Stomach (tissue), 19 donors: ENCODE measurements at places on chromosomes 4 and X. TPM values are rescaled to one million over a fixed set of nuclear protein-coding genes. Genes with fewer than 3 reads are reported as not detected.

DNA sequence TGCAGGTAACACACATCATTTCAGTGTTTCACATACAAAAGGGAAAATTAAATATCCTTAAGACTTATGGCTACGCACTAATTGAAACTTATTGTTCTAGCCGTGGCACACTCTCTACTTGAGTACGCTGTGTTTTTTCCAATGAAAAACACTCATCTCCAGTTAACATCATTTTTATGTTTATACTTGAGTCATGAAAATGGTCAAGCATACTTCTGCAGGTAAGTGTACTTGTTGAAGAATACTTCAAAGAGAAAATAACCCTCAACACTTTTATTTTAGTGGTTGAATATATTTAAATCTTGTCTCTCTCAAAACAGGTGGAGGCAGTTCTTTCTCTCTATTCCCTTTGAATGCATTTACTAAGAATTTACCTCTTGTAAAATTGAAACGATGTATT is 538.7 kb upstream of the PCDH7 start:
- DNase-seq, result no peak

- DNase-seq, result no peak
Observed at GRCh38 chrX:148620023-148620422, 119.6 kb downstream of the AFF2 start.

DNA sequence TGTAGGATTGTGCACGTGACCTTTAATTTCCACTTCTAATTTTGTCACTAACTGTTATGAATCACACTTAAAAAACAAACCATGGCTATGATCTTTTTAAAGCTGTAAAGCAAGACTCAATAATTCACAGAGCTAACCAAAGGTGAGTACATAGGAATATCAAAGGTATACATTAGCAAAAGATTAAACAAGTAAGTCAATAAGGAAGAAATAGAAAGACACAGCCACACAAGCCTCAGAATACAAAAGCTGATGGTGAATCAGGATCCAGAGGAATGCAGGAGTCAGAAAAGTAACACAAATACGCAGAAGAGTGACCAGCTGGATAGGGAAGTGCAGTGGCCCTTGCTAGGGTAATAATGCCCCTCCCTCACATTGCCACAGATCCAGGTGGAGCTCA is 943.6 kb downstream of the DMD start:
- no peak for DNase-seq

GRCh38 chr4:51999250-51999649 is 20.9 kb downstream of the LRRC66 start:
- DNase-seq, result no peak

GRCh38 chr4:6877067-6877466 is 32.6 kb upstream of the TBC1D14 start:
- no peak for DNase-seq

DNA sequence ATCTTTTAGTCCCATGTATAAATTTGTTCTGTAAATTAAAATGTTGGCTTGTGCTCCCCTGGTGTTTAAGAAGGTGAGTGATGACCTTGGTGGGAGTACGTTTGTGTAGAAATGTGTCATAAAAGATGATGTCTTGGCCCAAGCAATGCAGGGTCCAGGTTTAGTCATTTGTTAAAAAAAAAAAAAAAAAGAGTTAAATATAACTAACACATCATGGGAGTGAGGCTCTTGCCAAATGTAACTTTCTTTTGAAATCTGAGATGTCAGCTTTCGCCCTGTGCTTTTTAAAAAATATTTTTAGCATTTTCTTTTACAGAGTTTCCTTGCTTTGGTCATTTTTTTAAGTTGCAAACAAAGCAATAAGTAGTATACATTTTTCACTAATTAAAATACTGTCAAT is 135.6 kb downstream of the FBXO8 start:
- peak; percentile 56 for DNase-seq

DNA sequence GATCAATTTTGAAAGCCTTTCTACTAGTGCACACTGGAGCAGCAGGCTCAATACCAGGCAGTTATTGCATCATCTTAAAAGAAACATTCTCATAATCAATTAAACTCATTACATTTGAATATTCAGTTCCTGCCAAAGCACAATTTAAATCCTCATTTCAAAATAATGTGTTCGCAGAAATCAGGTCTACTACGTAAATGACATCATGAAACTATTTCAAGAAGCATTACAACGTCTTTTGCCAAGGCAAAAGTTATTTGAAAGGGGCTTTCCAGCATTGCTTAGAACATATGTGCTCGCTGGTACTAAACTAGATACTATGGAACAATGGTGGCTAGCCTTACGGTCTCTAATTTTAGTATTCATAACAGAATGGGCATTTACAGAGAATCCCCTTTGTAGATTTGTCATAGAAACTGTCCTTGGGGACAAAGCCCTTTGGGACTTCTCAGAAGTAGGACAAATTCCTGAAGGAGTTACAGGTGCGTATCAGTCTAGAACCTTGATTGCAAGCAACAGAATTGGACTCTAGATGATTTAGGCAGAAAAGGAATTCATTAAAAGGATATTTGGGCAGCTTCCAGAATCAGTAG is 27.6 kb upstream of the HUWE1 start:
- no peak for DNase-seq

DNA sequence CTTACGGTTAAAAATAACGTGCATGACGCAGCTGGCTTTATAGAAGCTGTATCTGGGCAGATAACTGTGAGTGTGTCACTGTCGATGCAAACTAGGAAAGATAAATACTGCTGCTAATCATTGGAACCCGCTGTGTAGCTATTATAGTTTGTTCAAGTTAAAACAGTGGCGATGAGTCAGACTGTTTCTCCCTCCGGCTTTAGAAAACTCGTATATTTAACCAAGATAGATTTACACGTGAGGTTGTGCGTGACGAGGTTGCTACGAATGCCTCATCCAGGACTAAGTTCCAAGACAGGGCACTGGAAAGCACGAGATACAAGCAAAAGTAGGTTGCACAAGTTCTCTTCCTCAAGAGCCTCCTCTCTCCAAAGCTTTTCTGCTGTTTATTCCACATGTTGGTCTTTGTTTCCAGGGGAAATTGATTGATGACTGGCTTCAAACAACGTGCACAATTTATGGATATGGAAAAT is 270.7 kb downstream of the FBXW7 start:
- peak; percentile 39 for DNase-seq

DNA sequence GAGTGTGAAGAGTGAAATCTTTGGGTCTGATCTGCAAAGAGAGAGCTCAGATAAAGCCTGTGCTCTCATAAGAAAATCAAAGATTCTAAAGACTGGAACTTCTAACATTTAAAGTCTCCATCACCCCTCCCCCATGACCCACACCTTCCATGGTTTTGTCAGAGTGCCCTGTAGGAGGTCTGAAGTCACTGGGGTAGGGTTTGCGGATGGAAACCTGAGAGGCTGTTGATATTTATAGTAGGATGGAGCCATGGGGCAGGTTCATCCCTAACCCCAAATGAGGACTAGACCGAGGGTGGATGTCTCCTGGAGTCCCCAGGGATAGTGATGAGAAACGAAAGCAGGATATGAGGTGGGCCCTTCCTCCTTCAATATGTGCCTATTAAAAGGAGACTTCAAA is 28.4 kb upstream of the NLGN4X start:
- DNase-seq, result no peak

GRCh38 chrX:102934624-102935023 is 2.4 kb upstream of the RAB40AL start:
- DNase-seq, result peak; percentile 30

DNA sequence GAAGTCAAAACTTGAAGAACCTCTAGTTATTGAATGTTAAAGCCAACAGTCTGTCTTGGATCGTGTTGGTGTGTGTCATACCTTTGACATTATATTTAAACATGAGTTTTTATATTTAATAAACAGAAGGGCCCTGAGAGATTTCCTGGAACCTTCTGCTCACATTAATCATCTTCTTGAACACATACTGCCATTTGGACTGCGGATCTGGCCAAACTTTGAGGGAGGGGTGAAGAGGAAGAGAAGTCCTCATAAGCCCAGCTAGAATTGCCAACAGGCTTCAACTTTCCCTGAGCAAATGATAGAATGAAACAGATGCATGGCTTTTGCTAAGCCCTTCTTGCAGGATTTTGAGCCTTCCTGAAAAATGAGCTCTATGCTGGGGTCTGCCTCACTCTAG is 27.4 kb downstream of the CCKAR start:
- DNase-seq, result peak; percentile 73

- DNase-seq, result no peak
Observed at GRCh38 chr4:59818656-59819055, 1381.5 kb upstream of the ADGRL3 start.

- DNase-seq, result no peak
Observed at GRCh38 chrX:44904542-44905115, 31.6 kb downstream of the KDM6A start.

DNA sequence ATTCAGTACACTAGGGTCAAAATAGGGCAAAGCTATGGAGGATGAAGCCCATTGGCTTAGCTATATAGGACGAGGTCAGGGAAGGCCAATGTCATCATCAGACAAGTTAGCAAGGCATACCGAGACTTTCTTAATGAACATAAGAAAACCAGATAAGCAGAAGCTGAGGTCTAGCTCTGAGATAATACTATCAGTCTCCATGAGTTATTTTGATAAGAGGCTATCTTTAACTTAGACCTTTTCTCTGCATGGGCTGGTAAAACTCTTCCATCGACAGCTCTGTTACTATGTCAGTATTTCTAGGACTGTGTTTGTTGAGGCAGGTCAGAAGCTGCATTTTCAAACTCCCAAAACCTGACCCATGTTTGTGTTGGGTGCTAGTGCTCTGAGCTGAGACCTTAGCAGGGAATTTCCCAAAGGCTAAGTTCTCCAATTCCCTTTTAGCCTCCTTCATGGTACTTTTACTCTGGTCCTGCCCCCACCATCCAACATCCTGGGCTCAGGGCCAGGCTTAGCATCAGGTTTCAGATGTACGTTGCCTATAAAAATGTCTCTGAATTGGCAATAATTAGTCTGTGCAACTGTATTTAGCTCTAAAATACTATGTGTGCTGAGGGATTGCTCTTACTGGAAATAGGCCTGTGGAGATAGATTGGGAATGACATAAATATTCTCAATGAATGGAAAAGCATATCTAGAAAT is 29.3 kb upstream of the LRAT start:
- DNase-seq, result no peak

- DNase-seq, result no peak
Observed at GRCh38 chr4:3390288-3390811, 51.4 kb upstream of the HGFAC start.

- DNase-seq, result no peak
Observed at GRCh38 chrX:119073911-119074310, 1.1 kb downstream of the CT47C1 start.

GRCh38 chr4:575281-576141 is 584 bp downstream of the TMEM271 start:
- peak; percentile 87 for DNase-seq

DNA sequence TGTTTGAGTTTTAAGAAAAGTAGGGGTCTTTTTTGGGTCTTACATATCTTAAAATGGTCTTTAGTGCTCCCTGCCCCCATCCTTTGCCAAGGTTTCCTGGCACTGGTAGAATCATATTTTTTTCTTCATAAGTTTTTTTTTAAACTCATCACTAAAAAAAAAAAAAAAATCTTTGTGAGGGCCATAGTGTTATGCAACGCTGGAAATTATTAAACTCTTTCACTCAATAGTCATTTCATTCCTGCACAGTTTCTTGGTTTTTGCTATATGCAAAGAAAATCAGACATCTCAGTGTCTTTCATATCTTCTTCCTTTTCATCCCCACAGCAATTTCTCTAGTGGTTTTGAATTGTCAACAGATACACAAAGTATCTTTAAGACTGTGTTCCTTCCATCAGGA is 95.6 kb downstream of the TMA16 start:
- no peak for DNase-seq

GRCh38 chrX:18997916-18998315 is 14.0 kb upstream of the PHKA2 start:
- no peak for DNase-seq

GRCh38 chr4:147754037-147754445 is 22.2 kb downstream of the ARHGAP10 start:
- DNase-seq, result no peak

DNA sequence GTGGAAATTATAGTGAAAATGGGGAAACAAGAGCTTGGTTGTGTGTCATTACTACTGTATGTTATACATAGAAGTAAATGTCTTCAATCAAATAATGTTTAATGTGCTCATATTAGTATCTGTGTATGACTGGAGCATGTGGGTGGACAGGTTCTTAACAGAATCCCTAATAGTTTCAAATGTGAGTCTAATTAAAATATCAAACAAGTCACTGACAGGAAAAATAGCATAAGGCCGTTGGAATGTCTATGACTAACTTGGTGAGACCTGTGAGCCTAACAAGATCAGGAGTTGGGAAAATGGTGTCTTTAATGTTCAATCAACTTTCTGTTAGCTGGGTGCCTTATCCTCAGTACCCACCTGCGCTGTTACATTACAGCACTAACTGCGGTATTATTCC is 6.2 kb upstream of the CXCL3 start:
- DNase-seq, result no peak

- no peak for DNase-seq
Observed at GRCh38 chr4:110211007-110211769, 12.8 kb upstream of the ELOVL6 start.

CHRNA9 gene
- total RNA-seq, result not detected

STBD1 gene
- total RNA-seq, result not detected

UCP1 gene
- total RNA-seq, result 0.37 TPM

MXRA5 gene
- 10.4 TPM for total RNA-seq

CT45A2 gene
- total RNA-seq, result not detected

TLL1 gene
- 27.5 TPM for total RNA-seq
